ENCODE measurements at places on chromosomes 7 and 10.

- DNase-seq: no peak
Measured at GRCh38 chr7:32072397-32072796, 2.2 kb upstream of the PDE1C start.

GRCh38 chr10:10897400-10897799, 120.3 kb upstream of the CELF2 start:
- DNase-seq: no peak

GRCh38 chr10:95240811-95241210, 46.8 kb downstream of the ACSM6 start:
- no peak for DNase-seq

- no peak for DNase-seq
Measured at GRCh38 chr10:10598297-10598696, 419.4 kb upstream of the CELF2 start.

DNA sequence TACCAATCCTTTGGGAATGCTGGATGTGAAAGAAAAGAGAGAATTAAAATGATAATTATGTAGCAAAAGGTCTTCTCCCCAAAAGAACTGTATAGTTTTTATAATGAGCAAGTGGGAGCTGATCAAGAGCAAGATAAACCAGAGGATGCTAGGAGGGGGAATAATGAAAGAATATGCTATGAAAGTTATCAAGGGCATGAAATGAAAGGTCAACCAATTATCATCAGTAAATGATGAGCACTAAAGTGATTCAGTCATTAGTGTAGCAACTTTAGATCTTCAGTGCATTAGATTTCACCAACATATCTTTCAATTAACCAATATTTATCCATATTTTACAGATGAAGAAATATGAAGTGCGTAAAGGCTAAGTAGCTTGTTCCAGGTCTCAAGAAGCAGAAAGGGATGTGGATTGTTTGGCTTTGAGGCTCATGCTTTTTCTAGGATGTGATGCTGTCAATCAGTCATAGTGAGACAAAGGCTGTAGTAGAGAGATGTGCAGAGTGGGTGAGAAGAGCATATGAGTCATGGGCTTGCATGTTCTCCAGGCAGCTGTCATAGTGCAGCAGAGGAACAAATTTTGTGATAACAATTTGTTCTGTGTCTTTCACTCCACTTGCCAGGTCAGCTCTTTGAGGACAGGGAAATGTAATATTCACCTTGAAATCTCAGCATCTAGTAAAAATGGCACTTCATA, 5.7 kb upstream of the OR2F2 start:
- DNase-seq: no peak

DNA sequence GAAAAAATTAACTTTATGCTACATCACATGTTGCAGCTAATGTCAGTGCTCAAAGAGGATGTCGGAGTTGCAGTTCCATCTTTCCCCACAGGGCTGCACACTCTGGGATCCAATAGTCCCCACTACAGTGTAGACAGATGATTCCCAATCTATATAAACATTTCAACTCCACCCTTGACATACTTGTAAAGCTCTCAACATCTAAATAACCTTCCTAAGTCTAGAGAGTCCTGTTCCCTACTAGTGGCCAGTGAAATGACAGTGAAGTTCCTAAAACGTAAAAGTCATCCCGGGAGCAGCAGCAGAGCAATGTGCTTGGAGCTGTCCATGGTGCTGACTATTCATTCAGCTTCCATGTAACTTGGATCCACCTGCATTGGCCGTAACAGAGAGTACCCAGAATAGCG, 145.1 kb downstream of the GRM8 start:
- no peak for DNase-seq

DNA sequence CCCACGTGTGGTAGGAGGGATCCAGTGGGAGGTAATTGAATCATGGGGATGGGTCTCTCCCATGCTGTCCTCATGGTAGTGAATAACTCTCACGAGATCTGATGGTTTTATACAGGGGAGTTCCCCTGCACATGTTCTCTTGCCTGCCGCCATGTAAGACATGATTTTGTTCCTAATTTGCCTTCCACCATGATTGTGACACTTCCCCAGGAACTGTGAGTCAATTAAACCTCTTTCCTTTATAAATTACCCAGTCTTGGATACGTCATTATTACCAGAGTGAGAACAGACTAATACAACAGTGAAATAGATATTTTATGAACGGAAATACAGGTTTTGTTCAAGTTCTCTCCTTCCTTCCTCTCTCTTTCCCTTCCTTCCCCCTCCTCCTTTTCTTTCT, 15.8 kb downstream of the CALD1 start:
- DNase-seq: no peak

GRCh38 chr7:31335884-31336201, 4.7 kb downstream of the NEUROD6 start:
- DNase-seq: no peak

- DNase-seq: no peak
Measured at GRCh38 chr10:128908099-128908498, 558.9 kb upstream of the MGMT start.

GRCh38 chr7:144481833-144482232, 78.3 kb upstream of the NOBOX start:
- DNase-seq: no peak

GRCh38 chr10:130021383-130021950, 57.4 kb upstream of the EBF3 start:
- DNase-seq: no peak

GRCh38 chr10:102200751-102201640, 25.1 kb upstream of the ELOVL3 start:
- DNase-seq: no peak

DNA sequence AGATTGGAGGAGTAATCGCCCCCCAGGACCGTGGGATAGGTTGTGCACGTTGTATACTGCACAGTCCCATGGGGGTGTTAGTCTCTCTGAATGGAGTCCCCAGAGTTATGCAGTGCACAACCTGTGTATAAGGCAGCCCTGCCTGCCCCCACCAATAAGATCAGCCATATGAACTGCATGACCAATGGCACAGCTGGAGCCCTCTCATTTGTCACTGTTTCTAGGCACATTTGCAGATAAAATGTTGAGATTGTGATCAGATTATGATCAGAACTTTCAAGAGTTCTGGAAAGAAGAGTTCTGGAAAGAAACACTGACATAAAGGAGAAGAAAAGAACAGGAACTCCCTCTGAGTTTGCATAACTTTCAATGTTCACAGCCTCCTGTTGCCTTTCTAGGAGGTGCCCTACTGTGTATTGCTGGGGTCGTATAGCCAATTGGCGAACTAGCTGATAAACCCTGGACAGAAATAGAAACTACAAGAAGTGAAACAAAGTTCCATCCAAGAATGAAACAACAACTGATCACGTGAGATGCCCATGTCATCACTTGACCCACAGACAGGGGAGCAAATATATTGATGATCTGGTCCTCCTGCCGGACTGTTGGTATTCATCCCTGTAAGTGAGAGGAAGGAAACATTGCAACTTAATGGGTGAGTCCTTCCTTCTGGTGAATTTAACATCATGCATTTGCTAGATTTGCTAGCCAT, 49.6 kb upstream of the TOMM7 start:
- DNase-seq: no peak

DNA sequence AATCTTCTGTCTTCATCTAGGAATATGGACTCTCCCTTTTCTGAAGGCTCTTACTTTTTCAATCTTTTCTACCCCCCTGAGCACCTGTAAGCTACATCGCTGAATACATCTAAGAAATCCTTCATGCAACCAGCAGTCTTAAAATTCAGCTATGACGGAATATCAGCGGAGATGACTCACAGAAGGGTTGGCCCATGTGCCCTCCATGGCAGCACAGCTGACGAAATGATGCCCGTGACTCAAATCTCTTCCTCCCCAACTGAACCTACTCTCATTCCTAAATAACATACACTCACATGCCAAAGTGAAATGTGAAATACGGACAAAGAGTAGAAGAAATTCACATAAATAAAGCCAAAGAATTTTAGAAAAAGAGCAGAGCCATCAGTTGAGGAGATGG, 30.3 kb upstream of the NCAPG2 start:
- DNase-seq: no peak

- no peak for DNase-seq
Measured at GRCh38 chr10:104127411-104127810, 5.4 kb downstream of the SFR1 start.

DNA sequence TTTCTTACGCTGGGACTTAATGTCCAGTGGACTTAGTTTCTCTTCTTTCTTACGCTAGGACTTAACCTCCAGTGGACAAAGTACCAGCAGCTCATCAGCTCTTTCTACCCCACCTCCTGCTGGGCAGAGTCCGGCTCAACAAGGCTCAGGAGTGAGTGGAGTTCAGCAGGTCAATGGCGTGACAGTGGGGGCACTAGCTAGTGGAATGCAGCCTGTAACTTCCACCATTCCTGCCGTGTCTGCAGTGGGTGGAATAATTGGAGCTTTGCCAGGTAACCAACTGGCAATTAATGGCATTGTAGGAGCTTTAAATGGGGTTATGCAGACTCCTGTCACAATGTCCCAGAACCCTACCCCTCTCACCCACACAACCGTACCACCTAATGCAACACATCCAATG, 199.7 kb downstream of the MLLT10 start:
- DNase-seq: no peak
